Aorta (tissue), 5 donors: ENCODE measurements at places on chromosomes 5 and 9. TPM values are rescaled to one million over a fixed set of nuclear protein-coding genes. Genes with fewer than 3 reads are reported as not detected.

GRCh38 chr5:66367814-66368541 lies 223.9 kb downstream of the SREK1 start:
- DNase-seq = no peak

GRCh38 chr5:150301901-150302300 lies 804 bp downstream of the ARSI start:
- DNase-seq = peak; percentile 66

GRCh38 chr5:56588636-56589480 lies 226.5 kb upstream of the MAP3K1 start:
- DNase-seq = peak; percentile 77

DNA sequence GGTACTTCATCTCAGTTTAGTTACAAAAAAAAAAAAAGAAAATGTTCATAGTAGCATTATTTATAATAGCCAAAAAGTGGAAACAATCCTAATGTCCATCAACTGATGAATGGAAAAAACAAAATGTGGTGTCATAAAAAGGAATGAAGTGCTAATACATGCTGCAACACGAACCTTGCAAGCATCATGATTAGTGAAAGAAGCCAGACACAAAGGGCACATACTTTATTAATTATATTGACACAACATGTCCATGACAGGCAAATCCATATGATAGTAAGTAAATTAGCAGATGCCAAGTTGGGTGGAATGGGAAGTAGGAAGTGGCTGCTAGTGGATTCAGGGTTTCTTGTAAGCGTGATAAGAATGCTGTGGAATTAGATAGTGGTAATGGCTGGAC lies 54.2 kb downstream of the PCDHGC5 start:
- DNase-seq = no peak

- no peak for DNase-seq
Measured at GRCh38 chr9:118761016-118761790, 608.0 kb downstream of the BRINP1 start.

DNA sequence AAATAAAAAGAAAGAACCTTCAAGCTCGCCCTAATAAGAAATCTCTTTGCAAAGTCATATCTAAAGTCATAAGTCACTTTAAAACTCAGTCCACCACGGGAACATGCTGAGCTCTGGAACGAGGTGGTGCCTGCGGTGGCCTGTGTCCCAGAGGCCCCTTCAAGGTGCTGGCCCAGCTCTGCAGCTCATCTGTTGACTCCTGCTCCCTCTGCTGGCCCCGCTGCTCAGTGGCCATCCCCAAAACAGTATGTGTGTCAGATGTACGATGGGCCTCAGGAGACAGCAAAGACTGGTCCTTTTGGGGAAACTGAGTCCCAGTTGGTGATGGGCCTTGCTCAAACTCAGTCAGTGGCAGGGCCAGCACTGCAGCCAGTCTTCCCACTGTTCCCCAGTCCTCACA lies 22.8 kb upstream of the FOXB2 start:
- DNase-seq = peak; percentile 68

DNA sequence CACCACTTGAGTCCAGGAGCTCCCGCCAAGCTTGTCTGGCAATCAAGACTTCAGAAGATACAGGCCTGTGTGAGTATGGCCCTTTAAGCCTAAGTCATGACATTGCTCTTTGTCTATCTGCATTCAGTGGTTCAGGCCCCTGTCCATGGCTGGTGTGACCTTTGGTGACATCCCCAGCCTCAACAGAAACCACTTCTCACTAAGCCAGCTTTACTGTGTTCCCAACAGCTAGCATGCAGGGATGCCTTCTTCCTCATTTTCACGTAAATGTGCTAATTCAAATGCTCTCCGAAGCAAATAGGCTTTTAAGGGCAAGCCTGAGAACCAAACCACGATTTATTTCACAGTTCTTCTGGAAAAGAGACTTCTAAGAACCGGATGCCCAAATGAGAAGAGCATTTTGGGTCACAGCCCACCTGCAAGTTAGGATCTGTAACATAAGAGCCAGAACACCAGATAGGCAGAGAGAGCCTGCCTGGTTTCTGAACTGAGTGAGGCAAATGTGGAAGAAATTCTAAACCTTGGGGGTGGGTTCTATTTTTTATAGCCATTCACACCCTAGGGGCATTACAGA lies 14.9 kb downstream of the CD180 start:
- DNase-seq = no peak

DNA sequence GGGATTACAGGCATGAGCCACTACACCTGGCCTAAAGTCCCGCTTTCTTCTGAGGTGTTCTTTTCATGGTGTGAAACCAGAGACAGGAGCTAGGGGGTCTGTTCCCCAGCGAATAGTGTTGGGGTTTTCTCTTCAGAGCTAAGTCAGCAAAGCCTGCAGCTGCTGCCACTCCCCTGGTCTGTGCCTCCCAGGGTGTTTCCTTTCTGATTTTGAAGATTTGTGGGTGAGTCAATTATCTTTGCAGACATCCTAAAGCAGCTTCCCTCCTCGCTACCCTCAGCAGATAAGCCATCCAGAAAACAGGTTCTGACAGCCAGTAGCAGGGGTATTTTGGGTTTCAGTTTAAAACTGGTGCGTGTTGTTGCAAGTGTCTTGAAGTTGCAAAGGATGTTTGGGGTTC lies 72.0 kb upstream of the IQGAP2 start:
- DNase-seq = no peak

Gene PCDHA6
- 0.45 TPM for total RNA-seq

Gene C9orf57
- not detected for total RNA-seq

Gene ZFYVE16
- total RNA-seq = 43.3 TPM

Gene FBN2
- 0.84 TPM for total RNA-seq

Gene ANKRD18B
- not detected for total RNA-seq
